T1000 (cell line): ENCODE measurements at places on chromosomes 5 and 9.

- no peak for DNase-seq
Observed at GRCh38 chr9:21429191-21429590, 11.0 kb upstream of the IFNA1 start.

DNA sequence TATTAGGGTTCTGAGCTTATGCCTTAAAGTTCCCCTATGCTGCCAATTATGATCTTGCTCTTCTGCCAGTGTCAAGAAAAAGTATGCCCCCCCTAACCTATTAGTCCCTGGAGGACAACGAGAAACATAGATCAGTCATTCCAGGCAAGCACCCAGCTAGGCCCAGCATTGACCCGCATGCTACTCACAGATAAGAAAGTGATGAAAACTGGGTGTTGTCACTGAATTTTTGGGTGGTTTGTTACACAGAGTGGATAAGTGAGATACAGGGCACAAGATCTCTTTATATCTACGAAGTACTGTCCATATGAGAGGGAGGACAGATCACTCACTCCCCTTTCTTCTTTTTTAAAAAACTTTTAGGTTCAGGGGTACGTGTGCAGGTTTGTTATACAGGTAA lies 6.4 kb upstream of the TEX48 start:
- DNase-seq: no peak

GRCh38 chr9:487429-487828 lies 272.8 kb downstream of the DOCK8 start:
- DNase-seq: no peak

- DNase-seq: no peak
Observed at GRCh38 chr9:30089428-30089827, 2295.0 kb upstream of the ACO1 start.

DNA sequence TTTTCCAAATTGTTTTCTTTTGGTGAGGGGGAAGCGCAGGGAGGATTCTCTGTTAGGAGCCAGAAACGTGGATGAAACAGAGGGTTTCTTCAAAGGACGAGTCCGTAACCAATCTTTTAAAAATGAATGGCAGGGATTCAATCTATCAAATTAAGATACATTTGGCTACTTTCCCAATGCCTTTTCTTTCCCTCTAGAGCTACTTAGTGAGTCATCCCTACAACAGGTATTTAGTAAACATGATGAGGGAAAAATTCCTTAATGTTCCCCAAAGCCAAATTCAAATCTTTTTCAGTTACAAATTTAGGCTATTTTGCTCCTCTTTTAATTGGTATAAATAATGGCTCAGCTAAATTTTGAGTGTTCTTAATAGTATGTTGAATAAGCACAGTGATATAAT lies 366.4 kb upstream of the RIOK2 start:
- DNase-seq: no peak

DNA sequence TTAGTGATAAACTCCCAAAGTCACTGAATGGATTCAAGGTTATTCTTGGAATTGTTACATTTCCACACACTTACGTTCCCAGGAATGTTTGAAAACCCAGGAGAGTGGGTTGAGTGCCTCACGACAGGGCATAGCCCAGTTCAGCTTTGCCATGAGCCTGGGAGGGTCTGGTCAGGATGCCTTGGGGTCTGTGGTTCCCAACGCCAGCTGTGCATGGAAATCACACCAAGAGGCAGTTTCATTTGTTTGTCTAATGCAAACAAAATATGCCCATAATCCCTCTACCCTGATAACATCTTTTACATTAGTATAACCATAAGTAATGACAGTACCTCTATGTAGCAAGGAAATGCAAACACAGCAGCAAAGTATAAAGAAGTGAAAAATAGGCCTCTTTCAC lies 25.3 kb upstream of the MSX2 start:
- DNase-seq: no peak

DNA sequence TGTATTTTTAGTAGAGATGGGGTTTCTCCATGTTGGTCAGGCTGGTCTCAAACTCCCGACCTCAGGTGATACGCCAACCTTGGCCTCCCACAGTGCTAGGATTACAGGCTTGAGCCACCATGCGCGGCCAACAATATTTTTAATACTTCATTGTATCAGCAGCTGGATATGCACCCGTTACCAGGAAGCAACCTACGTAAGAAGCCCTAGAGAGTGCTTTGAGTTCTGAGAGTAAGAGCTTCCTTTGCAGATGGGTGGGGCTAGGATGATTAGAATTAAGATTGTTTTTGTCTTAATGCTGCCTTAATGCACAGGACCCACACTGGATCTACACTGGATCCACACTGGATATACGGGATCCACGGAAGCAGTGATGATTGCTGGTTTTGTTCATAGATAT lies 123.9 kb upstream of the ABCA1 start:
- no peak for DNase-seq

DNA sequence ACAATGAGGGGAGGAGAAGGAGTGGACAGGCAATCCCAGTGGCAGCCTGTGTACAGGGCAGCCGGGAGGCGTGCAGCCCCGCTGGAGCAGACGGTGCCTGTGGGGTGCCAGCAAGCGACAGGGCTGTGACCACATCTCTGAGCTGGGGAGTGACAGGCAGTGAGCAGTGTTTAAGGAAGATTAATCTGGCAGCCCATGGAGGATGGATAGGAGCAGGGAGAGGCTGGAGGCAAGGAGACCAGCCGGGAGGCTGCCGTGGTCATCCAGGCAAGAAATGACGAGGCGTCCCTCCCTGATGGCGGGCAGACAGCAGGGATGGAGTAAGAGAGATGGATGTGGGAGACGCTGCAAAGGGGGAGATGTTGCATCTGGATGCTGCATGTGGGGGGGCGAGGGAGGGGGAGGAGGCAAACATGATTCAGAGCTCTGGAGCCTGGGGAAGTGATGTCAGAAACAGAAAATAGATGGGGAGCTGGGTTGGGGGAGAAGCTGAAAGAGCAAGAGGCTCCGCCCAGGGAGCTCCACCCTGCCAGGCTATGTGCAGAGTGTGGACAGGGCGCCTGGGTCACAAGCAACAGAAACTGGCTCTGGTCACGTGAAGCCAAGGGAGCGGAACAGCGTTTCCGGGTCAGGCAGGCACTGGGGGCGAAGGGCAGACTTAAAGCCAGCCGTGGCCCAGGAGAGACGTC lies 12.6 kb downstream of the UNC5A start:
- DNase-seq: no peak

- DNase-seq: no peak
Observed at GRCh38 chr5:82046276-82046647, 74.4 kb downstream of the ATG10 start.

GRCh38 chr5:1111727-1112289 lies at the start of gene SLC12A7:
Gene SLC12A7, minus strand, starts transcription at chr5:1112063. Its CDS starts 72 bp downstream, at chr5:1111991.
- no peak for DNase-seq

DNA sequence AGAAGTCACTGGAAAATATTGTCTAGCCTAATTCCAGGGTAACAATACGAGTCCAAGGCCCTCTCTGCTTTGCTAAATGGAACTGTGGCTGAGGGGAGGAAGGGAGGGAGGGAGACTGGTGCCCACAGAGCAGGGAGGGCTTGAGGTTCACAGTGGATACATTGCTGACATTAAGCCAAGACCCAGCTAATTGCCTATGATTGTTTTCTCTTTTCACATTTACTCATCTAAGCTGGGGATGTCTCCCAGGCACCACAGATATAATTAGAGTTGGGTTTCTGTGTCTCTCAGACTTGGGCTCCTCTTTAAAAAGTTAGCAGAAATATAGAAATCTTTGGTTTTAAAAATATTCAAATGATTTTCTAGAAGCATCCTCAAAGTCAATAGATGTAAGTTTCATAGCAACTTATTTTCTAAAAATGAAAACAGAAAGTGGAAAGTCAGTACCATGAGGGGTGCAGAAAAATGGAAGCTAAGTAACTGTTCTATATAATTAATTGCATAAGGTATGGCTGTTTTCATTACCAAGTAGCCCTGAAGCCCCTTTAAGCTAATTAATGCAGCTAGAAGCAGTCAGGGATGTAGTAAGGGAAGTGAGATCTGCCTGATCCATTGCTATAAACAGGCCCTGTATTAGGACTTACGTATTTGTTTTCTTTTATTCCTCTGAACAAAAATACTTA lies 259.8 kb downstream of the NDUFS4 start:
- no peak for DNase-seq

DNA sequence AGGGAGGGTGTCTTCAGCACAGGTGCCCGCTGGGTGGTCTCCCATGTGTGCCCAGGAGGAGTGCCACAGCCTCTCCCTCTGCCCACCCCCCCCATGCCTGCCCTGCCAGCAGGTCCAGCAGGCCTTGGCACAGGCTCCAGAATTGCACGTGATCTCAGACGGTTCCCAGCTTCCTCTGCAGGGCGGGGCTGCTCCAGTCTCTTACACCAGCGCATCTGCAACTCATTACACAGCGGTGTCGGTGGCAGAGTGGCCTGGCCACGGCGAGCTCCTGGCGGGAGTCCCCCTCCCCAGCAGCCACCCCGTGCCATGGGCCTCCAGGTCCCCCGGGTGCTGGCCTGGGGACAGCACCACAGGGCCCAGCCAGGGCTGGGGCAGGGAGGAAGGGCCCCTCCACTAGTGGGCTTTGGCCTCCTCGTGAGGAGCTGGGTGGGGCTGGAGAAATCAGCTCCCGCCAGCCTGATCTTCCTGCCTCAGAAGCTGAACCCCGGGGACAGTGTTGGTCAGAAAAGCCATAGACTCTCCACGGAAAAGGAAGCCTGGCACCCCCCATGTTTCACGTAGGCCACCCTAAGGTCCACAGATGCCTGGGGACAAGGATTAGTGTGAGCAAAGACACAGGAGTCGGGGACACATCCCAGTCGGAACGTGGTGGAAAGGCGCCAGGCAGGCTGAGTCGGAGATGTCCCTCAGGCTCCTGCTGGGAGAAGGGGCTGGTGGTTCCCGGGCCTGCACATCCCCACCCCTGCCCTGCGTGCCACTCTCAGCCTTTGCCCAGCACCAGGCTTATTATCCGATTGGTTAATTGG lies 40.2 kb downstream of the RXRA start:
- peak; percentile 74 for DNase-seq

- no peak for DNase-seq
Observed at GRCh38 chr9:87872079-87872624, 10.5 kb upstream of the SPATA31E1 start.

- no peak for DNase-seq
Observed at GRCh38 chr5:145237843-145238242, 597.3 kb downstream of the PRELID2 start.

- DNase-seq: peak; percentile 5
Observed at GRCh38 chr5:6504677-6505415, 56.2 kb downstream of the UBE2QL1 start.

DNA sequence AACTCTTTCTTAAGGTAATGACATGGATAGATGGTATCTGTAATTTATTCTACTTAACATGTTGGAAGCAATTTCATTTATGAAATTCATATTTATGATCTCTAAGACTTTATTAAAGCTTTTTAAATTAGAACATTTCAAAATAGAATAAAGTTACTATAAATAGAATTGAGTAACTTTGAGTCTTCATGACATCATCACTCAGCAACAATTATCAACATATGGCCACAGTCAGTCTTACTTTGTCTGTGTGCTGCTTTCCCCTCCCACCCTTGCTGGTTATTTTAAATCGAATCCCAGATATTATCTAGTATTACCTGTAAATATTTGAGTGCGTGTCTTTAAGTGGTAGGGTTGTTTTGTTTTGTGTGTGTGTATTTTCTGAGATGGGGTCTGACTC lies 65.2 kb downstream of the IPO11 start:
- no peak for DNase-seq

DNA sequence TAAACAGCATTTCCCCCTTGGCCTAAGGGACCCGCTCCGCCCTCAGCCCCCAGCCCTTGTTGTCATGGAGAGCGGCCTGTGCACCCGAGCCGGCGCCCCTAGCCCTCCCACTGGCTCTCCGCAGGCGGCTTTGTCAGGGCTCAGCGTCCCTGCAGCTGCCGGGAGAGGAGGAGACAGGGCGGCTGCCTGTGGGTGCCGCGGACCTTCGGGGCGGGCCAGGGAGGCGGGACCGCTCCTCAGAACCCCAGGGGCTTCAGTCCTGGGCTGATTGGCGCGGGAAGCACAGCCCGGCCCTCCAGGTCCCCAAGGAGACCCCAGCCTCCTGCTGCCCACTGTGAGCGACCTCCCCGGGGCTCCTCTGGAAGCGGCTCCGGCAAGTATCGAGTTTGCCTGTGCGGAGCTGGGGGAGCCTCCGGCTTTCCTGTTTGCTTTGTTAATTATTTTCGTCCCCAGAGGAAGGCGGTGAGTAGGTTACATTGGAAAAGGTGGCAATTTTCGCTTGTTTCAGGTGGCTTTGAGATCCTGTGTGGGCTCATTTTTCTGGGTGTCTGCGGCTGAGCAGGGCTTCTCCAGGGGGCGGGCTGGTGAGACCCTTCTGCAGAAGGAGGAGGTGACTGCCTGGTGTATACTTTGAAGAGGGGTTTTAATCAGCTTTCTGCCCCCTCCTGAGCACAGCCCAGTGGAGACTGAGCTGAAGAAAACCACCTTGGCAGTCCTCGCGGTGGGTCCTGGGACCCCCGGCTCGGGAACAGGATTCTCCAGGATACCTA lies at the start of gene FGD3:
FGD3 (plus strand) TSS at position 256 of the 770 bp plus-strand sequence. CDS start 28,734 bp downstream, outside the sequence.
- DNase-seq: no peak

GRCh38 chr5:135993880-135994636 lies 34.7 kb upstream of the TGFBI start:
- DNase-seq: no peak

GRCh38 chr5:124504081-124504916 lies 242.1 kb downstream of the ZNF608 start:
- DNase-seq: no peak

- DNase-seq: no peak
Observed at GRCh38 chr5:110872200-110872599, 133.4 kb downstream of the SLC25A46 start.

DNA sequence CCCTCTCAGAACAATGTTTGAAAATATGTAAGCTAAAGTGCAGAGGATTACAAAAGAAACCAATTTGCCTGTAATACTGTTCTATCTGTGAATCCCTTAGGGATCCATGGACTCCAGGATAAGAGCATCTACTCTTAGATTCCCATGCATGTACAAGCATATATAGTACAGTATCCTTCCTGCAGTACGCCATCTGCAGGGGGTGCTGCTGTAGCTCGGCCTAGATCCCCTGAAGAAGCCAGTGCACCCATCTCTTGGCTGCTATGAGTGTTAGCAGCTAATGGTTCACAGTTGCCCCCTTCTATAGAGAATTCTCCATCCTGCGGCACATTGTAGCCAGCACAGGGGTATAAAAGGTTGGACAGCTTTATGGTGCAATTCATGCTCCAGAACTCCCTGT lies 61.8 kb upstream of the SLC30A5 start:
- DNase-seq: no peak

GRCh38 chr9:130437011-130437789 lies 7.6 kb upstream of the ASS1 start:
- DNase-seq: no peak

- DNase-seq: no peak
Observed at GRCh38 chr5:120630550-120630949, 166.4 kb downstream of the PRR16 start.

GRCh38 chr5:14250084-14250695 lies 107.0 kb downstream of the TRIO start:
- DNase-seq: no peak
